ENCODE measurements at places on chromosomes 2 and 18.
A peak's percentile ranks its signal among the peaks of the same experiment; 100 is the strongest.

GRCh38 chr2:128196471-128196931 is 105.5 kb downstream of the UGGT1 start:
- DNase-seq: peak; percentile 51

DNA sequence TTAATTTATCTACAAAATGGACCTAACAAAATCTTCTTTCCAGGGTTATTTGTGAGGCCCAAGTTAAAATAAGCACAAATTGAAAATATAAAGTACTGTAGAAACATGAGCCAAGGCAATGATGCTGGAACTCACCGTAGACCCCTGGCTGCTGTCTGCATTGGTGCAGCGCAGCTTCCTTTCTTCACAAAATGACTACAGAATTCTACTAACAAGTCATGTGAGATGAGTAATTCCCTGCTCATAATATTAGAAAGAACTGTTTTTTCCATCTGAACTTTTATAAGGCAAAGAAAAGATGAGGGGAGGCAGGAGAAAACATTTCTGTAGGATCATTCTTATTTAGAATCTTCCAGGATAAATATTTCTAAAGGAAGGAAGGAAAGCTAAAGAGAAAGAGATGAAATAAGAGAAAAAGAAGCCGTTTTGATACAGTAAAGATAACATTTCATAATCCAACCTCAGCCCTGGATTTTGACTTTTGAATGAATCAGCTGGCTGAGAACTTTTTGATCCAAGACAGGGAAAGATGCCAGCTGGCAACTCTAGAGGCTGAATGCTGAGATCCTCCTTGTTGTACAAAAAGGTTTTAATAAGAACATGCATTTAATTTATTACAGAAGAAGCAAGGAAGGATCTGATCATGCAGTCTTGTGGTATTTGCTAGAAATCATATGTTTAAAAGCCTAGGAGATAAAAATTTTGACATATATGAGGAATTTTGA is 183.9 kb upstream of the KLHL14 start:
- no peak for DNase-seq

- no peak for DNase-seq
Measured at GRCh38 chr18:69885841-69886531, 61.7 kb downstream of the CD226 start.

- no peak for DNase-seq
Measured at GRCh38 chr2:85914922-85915321, 26.1 kb upstream of the ST3GAL5 start.

- no peak for DNase-seq
Measured at GRCh38 chr2:195561116-195561921, 95.7 kb upstream of the SLC39A10 start.

DNA sequence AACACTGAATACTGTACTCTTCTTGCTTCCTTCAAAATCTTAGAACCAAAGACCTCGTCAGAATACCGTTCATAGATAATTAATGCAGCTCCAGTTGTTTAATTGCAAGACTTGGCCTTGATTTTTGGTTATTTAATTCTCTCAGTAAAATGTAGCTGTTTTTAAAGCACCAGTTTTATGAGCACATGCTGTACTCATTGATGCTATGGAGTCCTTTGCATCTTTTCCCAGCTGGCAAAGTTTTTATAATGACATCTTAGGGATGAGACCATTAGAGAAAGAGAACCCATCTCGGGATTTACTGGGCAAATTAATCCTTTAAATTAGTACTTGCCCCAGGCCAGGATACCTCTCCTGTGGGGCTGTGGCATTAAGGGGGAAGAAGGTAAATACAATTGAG is 199.3 kb downstream of the MEMO1 start:
- DNase-seq: no peak

GRCh38 chr18:76982038-76982437 is 150.5 kb downstream of the MBP start:
- peak; percentile 28 for DNase-seq

DNA sequence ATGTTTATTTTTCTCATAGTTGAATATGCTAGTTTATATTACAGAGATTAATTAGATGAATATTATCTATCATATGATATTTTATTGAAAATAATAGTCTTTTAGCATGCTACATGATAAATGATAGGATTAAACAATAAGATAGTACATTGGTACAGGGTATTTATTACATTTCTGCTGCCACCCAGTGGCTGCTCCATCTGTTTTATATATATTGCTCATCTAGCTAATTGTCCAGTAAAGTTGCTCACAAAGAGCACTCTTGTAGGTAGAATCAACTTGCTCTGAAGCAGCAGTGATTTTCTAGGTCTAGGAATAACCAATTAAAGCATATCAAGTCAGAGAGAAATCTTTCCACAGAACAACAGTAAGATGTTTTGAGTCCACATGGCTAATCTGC is 183.3 kb downstream of the ASXL3 start:
- DNase-seq: no peak

- DNase-seq: no peak
Measured at GRCh38 chr2:98149333-98149697, 62.3 kb downstream of the VWA3B start.

- no peak for DNase-seq
Measured at GRCh38 chr2:25700221-25700660, 26.9 kb upstream of the DTNB start.

- peak; percentile 63 for DNase-seq
Measured at GRCh38 chr18:47756364-47757016, 174.0 kb downstream of the SMAD2 start.

DNA sequence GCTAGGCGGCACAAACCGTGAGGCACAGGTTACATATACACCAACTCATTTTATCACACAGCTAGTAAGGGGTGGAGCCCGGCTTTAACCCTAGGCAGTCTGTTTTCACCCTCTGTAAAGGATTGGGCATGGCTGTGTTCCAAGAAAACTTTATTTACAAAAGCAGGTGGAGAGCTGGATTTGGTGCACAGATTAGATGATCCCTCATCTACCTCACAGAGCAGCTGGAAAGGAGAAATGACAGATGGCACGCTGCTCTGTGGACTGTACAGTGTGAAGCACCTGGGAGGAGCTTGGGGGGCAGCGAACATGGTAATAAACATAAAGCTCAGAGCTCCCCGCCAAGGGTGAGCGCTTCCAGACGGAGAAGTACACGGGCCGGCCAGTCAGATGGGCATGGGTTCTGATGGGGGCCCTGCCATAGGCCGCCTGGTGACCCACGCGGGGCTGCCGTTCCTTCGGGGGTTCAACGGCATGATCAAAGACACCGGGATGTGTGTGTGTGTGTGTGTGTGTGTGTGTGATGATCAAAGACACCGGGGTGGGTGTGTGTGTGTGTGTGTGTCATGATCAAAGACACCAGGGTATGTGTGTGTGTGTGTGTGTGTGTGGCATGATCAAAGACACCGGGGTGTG is 862 bp upstream of the TMEM177 start:
- no peak for DNase-seq
